ENCODE measurements at places on chromosomes 5 and 9.

GRCh38 chr9:36946653-36947052, 87.4 kb downstream of the PAX5 start:
- no peak for DNase-seq

DNA sequence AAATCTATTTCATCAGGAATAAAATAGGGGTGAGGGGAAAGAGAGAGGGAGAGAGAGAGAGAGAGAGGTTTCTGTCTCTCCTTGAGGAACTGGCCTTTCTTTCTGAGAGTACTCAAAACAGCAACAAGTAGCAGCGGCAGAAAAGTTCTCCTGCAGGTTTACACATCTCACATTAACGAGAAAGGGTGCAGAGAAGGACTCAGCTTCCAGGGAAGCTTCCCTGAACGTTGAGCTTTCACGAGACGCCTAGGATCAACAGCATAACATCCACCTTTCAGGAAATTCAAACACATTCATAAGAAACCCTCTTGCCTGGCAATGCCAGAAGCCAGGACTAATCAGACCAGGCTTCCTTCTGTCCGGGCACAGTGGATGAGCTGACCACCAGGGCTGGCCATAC, 162.9 kb downstream of the ZDHHC21 start:
- DNase-seq = no peak

DNA sequence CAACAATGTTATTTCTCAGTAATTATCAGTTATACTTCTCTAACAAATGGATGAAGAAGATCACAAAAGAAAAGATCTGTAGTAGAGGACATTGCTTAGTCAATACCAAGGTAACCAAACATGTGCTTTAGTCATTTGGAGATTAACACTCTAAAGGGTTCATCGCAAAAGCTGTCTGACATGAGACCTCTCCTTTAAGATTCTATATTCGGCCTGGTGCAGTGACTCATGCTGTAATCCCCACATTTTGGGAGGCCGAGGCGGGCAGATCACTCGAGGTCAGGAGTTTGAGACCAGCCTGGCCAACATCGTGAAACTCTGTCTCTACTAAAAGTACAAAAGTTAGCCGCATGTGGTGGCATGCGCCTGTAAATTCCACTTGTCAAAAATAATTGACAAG, 18.3 kb upstream of the CKMT2 start:
- DNase-seq = no peak

GRCh38 chr5:175321927-175322532, 122.0 kb downstream of the DRD1 start:
- no peak for DNase-seq

DNA sequence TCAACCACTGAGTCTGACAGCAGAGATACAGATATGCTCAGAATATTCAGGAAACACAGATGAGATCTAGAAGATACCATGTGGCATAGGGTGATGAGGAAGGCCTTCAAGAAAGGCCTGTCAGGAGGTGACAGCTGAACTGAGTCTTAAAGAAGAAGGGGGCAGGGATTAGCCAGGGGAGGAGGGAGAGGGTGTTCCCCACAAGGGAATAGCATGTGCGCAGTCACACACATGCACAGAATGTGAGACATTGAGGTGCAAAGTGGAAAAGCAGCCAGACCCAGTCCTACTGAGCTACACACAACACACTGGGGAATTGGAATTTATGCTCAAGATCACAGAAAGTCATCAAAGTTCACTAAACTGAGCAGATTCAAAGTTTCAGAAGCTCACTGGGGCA, 3.0 kb upstream of the SLC25A48 start:
- no peak for DNase-seq

DNA sequence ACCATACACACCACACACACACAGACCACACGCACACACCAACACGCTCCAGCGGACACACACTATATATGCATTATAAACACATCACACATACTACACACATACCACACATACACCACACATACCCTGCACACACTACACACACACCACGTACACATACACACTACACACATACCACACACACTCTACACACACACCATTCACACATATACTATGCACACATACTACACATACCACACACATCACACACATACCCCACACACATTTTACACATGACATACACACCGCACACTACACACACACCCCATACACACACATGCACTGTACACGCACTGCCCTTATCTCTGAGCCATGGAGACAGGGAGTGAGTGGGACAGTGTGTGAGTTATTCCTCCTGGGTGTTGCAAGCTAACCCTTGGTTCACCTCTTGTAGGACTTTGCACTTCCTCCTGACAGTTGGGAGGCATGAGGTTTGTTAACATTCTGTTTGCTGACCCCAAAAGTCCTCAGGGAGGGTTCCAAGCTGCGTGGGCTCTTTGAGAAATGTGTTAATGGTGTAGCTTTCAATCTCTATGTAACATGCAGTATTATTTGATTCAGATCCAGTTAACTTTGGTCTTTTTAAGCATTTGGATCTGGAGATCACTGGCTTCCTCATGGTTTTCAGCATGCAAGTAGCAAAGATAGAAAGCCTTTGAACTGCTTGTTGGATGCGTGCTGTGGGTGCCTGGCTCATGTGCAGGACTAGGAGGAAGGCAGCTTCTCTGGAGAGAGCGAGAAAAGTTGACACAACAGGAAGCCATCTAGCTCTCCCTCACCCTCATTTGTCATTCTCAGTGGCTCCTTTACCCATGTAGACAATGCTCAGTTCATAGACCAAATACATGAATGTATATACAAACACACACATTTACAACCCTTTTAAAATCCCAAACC, 13.7 kb downstream of the IL31RA start:
- no peak for DNase-seq

DNA sequence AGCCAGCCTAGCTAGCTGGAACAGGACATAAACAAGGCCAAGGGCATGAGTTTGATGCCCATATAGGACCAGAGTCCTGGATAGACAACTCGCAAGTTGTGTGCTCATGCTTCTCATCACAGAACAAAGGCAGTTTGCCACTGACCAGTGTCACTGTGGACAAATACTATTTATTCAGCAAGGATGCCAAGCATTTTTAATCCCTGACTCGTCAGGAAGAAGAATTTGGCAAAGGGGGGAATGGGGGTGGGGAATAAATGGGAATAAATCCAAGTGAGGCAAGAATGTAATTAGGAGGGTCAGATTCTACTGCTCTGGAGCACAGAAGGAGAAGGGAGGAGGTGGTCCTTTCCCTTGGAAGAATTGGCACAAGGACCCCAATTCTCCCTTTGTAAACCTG, 46.8 kb upstream of the ANKRD55 start:
- no peak for DNase-seq

- DNase-seq = no peak
These were observed 405.4 kb downstream of the DMAC1 start for GRCh38 chr9:7394002-7394774.

Data from GM06990 (cell line).